ENCODE measurements at places on chromosomes 12 and 14.

DNA sequence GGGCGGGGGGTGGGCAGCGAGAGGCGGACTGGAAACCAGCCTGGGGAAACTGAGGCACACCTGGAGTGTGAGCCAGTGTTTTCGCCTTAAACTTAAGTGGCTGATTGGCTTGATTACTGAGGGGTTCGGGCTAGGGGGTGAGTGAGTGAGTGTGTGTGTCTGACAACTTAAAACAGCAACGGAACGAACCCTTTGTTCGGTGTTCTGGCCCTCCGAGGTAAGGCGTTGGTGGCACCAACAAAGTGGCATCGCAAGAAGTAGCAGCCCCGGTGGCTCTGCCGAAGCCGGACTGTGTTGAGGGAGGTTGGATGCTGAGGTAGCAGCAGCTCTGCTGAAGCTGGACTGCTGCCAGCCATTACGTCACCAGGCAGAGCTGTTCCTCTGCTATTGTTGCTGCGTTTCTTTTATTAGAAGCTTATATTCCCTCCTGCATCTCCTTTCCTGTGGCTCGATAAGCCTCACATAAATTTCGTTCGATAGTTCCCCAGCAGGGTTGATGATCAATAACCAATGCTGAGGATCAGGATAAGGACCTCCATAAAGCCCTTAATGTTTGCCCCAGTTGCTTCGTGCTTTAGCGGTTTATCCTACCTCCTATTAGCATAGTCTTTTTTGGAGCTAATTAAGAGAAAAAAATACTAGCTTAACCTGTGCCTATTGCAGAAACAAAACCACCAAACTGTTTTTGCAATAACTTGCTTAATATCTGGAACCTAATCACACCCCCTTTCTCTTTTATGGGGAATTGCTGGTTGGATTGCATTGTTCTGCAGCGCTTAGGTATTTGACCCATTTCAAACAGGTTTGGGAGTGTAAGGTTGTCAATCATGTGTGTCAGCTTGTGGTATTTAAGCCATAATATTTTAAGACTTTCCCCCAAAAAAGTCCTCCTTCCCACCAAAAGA lies 1.3 kb downstream of the GPR137C start:
- DNase-seq = peak; percentile 60

GRCh38 chr14:80055226-80055625 lies 156.1 kb downstream of the DIO2 start:
- no peak for DNase-seq

GRCh38 chr14:78992867-78993266 lies 822.7 kb downstream of the NRXN3 start:
- no peak for DNase-seq

- no peak for DNase-seq
Measured at GRCh38 chr12:131583090-131583712, 127.7 kb upstream of the SFSWAP start.

DNA sequence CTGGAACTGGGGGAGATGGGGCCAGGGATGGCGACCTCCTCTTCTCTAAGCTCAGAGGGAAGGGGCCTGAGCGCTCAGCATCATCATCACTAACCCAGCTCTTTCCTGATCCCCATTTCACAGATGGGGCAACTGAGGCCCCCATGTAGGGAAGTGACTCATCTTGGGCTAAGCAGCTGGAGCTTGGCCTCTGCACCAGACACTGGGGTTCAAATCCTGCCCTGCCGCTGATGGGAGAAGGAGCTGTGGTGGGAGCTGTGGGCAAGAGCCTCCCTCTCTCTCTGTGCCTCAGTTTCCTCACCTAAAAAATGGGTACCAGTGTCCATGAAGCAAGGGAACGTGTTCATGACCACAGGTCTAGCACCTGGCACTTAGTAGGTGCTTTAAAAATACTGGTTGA lies 2.6 kb upstream of the TRPV4 start:
- no peak for DNase-seq

- no peak for DNase-seq
Measured at GRCh38 chr14:65421201-65421981, 8.9 kb downstream of the FUT8 start.

GRCh38 chr12:124301084-124301654 lies 6.3 kb downstream of the RFLNA start:
- no peak for DNase-seq

DNA sequence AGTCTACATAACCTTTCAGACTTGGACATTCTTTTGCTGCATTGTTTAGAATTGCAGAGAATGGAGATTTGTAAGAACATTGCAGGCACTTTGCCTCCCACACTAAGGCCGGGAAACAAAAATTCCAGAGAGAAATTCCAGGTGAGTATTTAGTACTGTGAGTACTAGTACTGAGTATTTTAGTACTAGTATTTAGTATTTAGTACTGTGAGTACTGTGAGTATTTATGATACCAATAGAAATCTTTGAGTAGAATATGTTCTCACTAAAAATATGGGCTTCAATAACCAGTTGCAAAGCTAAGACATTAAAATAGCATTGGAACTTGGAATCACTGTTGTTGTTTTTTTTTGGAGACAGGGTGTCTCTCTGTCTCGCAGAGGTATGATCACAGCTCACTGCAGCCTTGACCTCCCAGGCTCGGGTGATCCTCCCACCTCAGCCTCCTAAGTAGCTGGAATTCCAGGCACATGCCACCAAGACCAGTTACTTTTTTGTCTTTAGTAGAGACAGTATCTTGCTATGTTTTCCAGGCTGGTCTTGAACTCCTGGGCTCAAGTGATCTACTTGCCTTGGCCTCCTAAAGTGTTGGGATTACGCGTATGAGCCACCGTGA lies 5.3 kb upstream of the HAUS4 start:
- no peak for DNase-seq

DNA sequence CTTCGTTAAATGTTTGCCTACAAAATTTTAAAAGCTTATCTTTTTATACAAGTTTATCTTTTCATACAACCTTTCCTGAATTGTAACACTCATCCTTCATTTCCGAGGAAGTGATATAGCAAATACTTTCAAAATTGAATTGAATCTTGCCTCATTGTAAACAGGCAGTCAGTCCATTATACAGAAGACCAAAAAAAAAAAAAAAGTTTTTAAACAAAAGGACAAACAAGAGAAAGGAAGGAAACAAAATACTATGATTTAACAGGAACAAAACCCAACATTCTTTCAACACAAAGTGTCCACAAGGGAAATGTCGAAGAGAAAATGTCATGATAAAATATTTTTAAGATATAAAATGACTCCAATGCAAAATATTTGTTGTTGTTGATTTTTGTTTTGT lies 8.5 kb downstream of the ATF7 start:
- DNase-seq = no peak

- no peak for DNase-seq
Measured at GRCh38 chr14:37417833-37418232, 177.2 kb downstream of the FOXA1 start.

DNA sequence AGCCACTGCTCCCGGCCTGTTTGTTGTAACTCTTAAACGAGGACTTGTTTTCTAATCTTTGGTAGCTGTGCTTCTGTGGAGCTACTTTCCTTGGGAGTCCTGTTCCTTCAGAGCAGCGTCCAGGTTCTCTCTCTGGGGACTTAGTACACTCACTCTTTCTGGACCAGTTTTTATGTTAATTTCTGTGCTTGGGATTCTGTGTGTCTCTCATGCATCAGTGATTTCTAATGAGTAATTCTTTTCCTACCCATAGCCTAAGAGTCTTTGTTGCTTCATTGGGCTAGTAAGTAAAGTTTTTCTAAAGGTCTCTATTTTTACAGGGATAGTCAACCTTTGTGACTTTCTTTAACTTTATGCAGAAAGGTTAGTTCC lies 289.3 kb downstream of the FBXL14 start:
- no peak for DNase-seq

GRCh38 chr12:120261951-120262851 lies 3.3 kb downstream of the PXN start:
- DNase-seq = no peak

DNA sequence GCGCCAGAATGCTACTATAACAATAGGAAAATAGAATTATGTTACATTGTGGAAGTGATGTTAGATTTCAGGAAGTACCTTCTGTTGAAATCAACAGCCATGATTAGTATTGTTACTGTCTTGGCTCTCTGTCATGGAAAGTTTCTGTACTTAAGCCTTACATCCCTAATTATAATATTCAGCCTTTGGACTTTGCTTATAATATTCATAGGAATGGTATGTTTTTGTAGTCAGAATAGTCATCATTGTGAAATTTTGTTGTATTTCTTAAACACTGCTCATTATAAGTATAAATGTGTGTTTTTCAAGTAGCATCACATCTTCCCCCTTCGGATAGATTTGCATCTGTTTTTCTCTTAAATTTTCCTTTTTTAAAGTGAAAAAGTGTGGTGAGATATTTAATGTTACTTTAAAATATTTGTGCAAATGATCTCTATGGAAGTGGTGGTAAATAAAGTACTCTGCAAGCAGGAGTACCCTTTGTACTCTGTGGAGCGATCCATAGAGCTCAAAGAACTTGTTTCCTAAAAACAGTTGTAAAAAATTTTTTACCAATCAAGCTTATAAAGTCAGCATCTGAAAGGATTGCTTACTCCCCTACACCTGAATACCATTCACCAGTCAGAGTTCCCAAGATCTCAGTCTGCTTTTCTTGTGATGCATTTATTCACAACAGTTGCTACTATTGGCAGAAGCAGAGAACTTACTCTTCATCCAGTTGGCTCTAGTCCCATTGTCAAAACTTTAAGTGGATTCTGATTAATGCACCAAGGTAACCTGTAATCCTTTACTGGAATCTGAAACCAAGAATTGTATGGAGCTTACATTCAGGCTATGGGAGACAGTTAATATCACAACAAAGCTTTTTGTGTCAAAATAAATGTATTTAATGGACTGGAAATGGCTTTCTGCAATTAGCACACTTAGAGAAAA lies 87.8 kb downstream of the RIC8B start:
- DNase-seq = no peak

- no peak for DNase-seq
Measured at GRCh38 chr12:1595026-1595561, 713 bp upstream of the FBXL14 start.

- peak; percentile 6 for DNase-seq
Measured at GRCh38 chr14:55071870-55072640, 20.6 kb downstream of the MAPK1IP1L start.

GRCh38 chr14:99860219-99860618 lies 67.0 kb downstream of the EML1 start:
- DNase-seq = no peak

- DNase-seq = no peak
Measured at GRCh38 chr14:99968191-99968920, 96.9 kb upstream of the EVL start.

- no peak for DNase-seq
Measured at GRCh38 chr12:3455312-3455711, 35.7 kb upstream of the PRMT8 start.
